ENCODE measurements at places on chromosomes 5 and 9.

GRCh38 chr5:40838086-40838485 is 3.1 kb upstream of the RPL37 start:
- DNase-seq, result no peak

DNA sequence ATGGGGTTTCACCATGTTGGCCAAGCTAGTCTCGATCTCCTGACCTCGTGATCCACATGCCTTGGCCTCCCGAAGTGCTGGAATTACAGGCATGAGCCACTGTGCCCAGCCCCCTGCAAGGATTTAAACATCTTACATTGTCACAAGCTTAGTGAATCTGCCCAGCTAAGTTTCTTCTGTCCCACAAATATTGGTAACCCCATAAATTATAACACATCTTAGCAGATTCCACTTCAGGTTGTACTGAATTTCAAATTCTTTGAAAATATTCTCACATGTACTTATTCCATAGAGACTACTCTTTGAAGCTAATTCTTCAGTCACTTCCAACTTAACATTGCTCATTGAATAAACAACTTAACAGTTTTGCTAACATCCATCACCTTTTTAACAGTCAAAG is 13.4 kb upstream of the AFF4 start:
- no peak for DNase-seq

GRCh38 chr9:109005678-109006077 is 7.6 kb downstream of the CTNNAL1 start:
- no peak for DNase-seq

- DNase-seq, result no peak
Observed at GRCh38 chr9:86039991-86040860, 59.1 kb downstream of the GOLM1 start.

GRCh38 chr5:67077296-67077695 is 119.3 kb downstream of the CD180 start:
- DNase-seq, result no peak

DNA sequence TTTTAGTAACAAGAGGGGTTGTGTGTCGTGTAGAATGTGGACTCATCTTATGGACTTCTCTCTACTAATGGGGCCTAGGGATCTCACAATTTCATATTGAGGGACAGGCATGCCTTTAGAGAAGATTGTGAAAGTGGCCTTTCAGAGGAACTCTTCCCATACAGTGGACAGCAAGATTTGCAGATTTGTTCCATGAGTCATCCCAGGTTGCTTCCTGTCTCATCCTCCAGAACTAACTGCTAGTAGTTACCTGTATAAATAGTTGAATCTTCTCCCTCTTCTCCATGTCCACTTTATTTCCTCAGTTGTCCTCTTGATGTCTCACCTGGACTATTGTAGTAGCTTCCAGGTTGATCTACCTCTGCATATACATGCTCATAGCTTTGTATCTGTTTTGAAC is 997.5 kb upstream of the CTNND2 start:
- no peak for DNase-seq

DNA sequence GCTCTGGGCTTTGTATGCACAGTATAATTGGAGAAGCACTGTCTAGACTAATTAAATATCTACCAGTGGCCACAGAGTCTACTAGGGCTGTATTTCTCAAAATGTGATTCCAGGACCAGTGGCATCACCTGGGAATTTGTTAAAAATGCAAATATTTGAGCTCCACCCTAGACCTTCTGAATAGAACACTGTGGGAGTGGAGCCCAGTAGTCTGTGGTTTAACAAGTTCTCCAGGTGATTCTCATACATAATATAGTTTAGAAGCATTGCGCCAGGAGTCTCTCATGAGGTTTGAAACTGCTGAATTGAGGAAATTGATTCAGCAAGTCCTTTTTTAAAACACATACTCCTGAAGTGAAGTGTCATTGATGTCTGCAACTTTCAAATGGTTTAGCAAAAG is 74.7 kb downstream of the FCHO2 start:
- DNase-seq, result no peak

GRCh38 chr5:170795154-170795553 is 11.6 kb downstream of the GABRP start:
- no peak for DNase-seq

DNA sequence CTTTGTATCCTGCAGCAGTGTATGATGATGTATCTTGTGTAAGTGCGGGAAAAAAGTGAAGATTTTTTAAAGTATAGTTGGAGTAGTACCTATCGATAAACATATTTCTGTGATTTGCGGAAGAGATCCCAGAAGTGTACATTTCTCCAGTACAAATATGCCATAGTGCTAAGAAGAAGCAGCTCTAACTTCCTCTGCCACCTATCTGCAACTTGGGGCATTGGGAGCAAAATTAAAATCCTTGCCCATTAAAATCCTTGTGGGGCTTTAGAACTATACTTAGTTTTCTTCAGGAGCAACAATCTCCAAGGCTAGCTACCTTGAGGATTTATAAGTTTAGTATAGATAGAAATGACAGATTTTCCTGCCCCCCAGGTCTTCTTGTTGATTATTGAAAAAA is 123.7 kb downstream of the VCAN start:
- DNase-seq, result no peak

- DNase-seq, result no peak
Observed at GRCh38 chr5:37637165-37637845, 202.5 kb downstream of the GDNF start.

GRCh38 chr5:95619514-95620029 is 315 bp upstream of the GPR150 start:
- no peak for DNase-seq

GRCh38 chr5:80654054-80654390 is 430 bp upstream of the MSH3 start:
- no peak for DNase-seq

DNA sequence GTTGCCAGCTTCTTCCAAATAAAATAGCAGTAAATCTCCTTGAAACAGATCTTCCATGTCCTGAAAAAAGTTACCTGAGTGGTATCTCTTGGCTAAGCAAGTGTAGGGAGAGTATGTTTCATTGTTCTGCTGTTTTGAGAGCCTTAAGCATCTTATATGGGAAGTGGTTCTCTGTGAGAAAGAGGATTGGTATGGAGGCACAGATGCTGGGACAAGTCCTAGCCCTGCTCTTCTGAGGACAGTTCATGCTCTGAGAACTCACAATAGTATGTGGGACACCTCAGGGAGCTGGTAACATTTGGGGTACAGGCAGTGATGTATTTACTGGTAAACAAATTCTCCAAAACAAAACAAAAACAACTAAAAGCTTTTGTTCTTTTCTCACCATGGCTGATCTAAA is 2.0 kb downstream of the PPP3R2 start:
- DNase-seq, result no peak

- no peak for DNase-seq
Observed at GRCh38 chr5:123429993-123430392, 6.8 kb upstream of the CEP120 start.

DNA sequence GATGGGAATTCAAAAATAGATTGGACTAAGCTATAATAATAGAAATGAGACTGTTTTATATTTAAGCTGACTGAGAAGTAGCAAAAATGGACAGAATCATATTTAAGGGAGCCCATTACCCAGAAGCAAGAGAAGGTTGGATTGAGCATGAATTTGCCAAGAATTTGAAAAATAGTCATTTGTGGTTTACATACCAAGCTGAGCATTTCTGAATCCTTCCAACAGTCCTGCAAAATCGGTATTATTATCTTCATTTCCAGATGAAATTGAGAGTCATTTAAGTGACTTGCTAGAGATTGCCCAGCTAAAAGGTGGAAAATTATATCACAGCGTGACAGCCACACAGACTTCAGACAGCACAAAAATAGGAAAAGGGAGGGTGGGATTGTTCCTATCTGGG is 48.4 kb downstream of the TNFSF15 start:
- no peak for DNase-seq

GRCh38 chr9:133971981-133972941 is 19.9 kb downstream of the VAV2 start:
- DNase-seq, result no peak

DNA sequence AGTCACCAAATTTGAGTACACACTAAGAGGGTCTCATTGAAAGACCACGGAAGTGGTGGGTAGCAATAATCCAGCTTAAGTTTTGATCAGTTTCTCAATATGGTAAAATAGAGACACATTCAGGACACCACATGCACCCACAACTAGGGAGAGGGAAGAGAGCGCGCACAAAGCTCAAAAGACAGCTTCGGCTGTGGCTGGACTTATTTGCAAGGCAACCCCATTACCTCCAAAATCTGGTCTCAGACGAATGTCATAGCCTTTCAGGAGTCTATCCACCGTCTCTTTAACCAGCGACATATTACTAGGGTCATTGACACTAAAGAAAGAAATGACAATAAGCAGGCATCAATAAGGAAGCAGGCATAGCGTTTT is 443 bp downstream of the GABRB2 start:
- no peak for DNase-seq

- DNase-seq, result no peak
Observed at GRCh38 chr5:39190311-39191102, 28.9 kb downstream of the FYB1 start.

DNA sequence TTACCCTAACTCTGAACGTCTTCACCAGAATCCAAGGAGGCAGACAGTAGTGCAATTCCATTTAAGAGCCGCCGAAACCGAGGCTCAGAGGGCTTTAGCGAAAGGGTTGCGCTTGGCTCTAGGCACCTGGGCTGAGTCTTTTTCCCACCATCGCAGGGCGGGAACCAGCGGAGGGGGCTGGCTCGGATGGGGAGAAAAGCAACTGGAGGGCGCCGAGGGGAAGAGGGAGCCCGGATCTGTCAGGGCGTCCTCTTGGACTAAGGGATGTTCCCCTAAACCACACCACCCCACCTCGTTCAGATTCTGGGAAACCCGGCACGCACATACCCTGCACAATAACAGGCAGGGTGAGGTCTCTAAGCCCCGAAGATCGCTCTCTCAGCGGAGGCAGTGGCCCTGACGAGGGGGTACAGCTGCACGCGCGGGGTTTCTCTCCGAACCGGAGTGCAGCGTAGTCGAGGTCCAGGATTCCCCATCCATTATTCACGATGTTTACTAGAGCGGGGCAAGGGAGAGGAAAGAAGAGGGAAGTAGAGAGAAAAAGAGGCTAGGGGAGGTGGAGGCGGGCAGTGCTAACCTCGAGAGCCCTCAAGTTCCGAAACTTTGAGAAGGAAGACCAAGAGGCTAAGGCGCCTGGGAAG is 1.3 kb upstream of the POU4F3 start:
- no peak for DNase-seq

- DNase-seq, result peak; percentile 40
Observed at GRCh38 chr9:130707225-130707976, 13.8 kb downstream of the EXOSC2 start.

DNA sequence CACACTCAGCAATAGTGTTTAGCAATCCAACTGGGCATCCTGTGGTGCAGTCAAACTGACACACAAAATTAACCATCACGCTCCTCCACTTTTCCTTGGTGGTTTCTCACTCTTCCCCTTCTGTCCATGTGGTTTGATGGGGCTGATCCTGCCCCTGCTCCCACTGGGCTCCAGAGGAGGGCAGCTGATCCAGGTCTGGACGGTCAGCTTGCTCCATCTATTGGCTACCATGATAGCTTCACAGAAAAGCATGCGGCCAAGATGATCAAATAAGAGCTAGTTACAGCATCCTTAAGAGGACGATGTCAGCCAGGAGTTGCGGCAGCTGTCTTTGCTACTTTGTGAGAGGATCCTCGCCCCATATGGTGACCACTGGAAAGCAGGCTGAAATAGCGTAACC is 29.6 kb upstream of the RANBP17 start:
- DNase-seq, result no peak

- DNase-seq, result no peak
Observed at GRCh38 chr5:135704616-135705015, 125.8 kb upstream of the CXCL14 start.

GRCh38 chr5:96146675-96147074 is 185.0 kb upstream of the ELL2 start:
- DNase-seq, result no peak

- DNase-seq, result no peak
Observed at GRCh38 chr5:5179597-5179996, 39.5 kb downstream of the ADAMTS16 start.

- no peak for DNase-seq
Observed at GRCh38 chr9:108836781-108837180, 19.0 kb downstream of the ACTL7B start.

GRCh38 chr9:70924895-70925547 is 196.4 kb downstream of the TRPM3 start:
- peak; percentile 13 for DNase-seq

- DNase-seq, result no peak
Observed at GRCh38 chr5:28310696-28311095, 1272.3 kb upstream of the CDH9 start.

GRCh38 chr5:117667105-117667504 is 1092.5 kb upstream of the SEMA6A start:
- DNase-seq, result no peak

DNA sequence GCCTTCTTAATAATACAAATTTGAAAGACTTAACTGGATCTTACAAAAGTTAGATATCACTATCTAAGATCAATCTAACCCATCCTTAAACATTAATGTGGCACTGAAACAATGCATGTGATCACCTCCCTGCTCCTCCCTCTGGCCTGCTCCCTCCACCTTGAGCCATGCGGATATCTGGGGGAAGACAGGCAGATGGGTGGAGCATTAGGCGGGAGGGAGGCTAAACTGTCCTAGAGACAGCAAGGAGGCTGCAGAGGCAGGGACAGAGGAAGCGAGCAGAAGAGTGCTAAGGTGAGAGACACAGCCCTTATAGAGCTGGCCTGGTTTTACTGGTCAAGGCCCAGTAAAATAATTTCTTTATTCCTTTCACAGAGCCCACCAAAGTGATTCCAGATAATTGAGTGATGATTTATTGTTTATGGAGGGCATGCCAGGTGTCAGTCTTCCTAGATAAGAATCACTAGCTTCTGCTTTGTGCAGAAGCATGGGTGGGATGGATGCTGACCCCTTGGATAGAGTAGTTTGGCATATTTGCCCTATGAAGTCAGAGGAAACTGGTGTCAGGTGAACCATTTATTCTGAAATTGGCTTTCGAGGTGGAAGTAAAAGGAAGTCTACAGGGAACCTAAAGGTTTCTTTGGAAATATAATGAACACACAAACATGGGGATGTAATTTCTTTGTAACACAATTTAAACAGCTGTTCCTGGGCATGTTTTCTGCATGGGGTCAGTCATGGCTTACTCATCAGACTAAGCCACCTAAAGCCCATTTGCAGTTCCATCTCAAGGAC is 188.3 kb downstream of the GNAQ start:
- DNase-seq, result no peak

DNA sequence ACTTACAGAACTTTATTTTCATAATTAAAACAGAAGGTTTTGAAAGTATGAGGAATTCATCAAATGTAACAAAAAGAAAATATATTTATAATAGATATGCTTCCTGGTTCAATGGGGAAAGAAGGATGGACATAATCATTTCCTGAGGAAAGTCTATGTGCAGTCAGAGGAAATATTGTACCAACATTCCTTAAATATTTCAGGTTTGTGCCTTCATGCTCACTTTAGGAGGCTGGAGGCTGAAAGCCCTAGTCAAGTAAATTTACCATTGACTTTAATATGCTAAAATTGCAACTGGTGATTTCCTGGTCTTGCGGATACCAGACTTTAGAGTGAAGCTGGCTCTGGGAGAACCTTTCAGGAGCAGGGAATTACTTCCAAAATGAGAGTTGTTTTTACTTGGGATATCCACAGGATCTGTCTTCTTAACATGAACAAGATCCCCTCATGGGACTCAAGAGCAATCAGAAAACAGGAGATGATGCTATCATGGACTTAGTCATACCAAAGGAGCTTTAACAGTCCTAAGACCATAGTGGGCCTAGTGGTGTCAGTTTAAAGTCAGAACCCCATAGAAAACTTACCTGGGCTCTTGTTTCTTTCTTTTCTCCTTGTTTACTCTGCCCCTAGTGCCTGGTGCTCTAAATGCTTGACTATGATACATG is 762.8 kb upstream of the GRAMD2B start:
- DNase-seq, result no peak

Measured in NCI-H2081 treated with DMSO at 0.1 percent for 48 hours (cell line).